IMR-90 (cell line): ENCODE measurements at places on chromosomes 1 and 21. TPM values are rescaled to one million over a fixed set of nuclear protein-coding genes. Genes with fewer than 3 reads are reported as not detected.
A peak's percentile ranks its signal among the peaks of the same experiment; 100 is the strongest.

DNA sequence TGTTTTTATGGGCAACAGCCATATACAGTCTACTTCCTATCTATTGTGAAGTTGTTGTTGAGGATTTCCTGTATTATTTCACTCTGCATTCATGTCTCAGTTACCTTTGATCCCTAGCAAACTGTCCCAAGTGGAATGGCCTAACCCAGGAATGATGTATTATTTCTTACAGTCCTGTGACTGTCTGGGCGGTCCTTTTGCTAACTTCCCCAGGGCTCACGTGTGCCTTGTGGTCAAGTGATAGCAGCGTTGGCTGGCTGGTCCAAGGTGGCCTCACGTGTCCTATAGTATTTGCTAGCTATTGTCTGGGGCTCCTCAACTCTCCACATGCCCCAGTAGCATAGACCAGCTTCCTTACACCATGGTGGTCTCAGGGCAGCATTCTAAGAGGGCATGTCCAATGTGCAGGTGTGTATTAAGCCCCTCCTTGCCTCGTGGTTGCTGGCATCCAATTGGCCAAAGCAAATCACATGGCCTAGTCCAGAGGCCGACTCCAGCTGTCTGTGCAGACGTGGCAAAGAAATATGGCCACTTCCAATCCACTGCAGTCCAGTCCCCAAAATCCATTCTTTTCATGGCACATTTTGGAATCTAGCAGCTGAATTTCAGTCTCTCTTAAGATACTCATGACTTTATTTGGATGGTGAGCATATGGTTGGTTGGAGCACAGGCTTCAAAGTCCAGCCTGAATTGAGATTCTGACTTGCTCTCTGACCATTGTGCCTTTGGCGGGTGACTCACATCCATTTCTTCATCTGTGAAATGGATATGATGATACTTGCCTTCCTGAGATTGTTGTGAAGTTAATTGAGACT is 94.1 kb downstream of the GALNT2 start:
- DNase-seq: peak; percentile 46

DNA sequence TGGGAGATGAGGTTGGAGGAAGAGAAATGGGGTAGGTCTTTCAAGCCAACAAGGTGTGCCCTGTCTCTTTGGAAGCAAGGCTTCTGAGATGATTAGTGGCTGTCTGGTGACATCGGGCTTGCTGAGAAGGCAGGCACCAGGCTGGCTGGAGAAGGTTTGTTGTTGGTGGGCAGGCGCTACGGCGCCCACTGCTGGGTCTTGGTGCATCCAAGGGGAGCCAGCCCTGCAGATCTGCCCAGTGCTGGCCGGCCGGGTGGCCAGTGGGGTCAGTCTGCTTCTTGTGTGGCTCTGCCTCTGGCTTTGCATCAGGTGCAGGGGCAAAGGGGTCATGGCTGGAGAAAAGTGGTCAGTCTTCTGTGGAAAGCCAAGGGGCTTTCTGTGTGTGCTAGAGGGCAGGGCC is 126.2 kb downstream of the TLR5 start:
- no peak for DNase-seq

DNA sequence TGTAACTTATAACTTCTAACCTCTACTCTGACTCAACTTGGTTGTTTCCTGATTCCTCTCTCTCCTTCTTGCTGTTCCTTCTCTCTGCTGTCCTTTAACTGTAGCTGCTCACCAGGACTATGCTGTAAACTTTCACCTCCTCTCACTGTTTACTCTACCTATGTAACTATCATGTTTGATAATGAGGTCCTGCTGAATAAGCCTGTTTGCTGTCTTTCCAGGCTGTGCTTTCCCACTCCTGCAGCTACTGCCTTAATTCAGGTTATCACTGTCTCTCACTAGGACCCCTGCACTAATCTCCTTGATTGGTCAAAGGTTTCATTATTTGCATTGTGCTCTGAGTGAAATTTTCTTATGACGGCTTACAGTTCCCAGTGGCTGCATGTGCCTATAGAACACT is 633.9 kb upstream of the PTBP2 start:
- no peak for DNase-seq

DNA sequence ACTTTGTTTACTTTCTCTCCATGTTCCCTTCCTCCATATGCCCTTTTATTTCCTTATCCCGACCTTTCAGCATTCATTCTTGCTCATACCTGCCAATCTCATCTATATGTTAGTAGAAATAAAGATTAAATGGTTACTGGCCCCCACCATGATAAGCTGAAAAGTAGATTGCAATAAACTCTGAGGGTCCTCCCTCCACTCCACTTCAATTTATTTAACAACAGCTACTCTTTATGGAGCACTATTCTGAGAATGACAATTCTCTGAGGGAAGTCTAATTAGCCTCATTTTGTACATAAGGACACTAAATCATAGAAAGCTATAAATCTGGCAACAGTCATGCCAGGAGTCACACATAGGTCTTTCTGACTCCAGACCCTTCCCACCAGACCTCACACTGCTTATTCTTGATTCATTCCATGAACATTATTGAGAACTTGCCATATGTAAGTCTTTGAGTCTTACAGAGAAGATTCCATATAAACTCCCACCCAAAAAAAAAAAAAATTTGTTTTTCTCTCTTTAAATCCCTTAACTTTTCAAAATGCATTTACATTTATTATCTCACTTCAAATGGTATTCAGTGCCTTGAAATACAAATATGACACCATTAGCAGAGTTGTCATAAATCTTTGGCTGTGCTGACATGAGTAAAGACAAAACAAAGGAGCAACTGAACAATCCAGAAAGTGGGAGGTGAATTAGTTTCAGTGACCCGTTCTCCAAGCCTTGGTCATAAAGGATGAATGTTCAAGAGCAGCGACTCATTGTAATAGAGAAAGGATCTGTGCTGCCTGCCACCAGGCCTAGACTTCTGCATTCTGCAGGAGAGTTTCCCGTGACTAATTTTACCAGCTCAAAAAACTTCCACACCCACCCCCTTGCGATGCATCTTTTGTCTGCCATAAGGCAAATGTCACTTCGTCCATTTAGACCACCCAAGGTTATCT is 28.5 kb downstream of the PALMD start:
- peak; percentile 44 for DNase-seq

DNA sequence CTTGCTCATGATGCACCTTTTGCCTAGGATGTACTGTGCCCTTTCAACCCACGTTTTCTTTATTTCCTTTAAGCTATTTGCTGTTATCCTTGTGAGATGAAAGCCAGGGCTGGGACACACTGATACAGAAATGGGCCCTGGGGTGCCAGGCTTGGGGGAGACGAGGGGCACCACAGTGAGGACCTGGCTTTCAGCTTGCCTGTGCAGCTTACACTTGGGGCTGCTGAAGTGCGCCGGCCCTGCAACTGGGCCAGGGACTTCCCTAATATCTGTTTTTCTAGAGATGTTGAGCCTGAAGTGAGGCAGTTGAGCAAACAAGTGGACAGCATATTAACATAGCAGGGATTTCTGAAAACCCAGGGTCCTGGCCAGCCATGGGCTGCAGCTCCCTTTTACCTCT is 42.5 kb upstream of the SLC19A1 start:
- DNase-seq: no peak

DNA sequence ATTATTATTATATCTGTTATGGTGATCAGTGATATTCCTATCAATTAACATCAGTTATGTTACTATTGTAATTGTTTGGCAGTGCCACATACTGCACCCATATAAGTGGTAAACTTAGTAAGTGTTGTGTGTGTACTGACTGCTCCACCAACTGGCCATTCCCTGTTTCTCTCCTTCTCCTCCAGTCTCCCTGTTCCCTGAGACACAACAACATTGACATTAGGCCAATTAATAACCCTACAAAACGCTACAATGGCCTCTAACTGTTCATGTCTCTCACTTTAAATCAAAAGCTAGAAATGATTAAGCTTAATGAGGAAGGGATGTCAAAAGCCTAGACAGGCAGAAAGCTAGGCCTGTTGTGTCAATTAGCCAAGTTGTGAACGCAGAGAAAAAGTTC is 6.6 kb upstream of the THRAP3 start:
- peak; percentile 48 for DNase-seq

- no peak for DNase-seq
Observed at GRCh38 chr1:73874806-73875205, 323.2 kb downstream of the LRRIQ3 start.

Gene HTR6
- total RNA-seq: not detected in 2 replicates

Gene FMO2
- total RNA-seq: under 0.01 TPM in 2 replicates
